Right renal pelvis (tissue), 4 donors: ENCODE measurements at places on chromosomes 11 and 22. TPM values are rescaled to one million over a fixed set of nuclear protein-coding genes. Genes with fewer than 3 reads are reported as not detected.

DNA sequence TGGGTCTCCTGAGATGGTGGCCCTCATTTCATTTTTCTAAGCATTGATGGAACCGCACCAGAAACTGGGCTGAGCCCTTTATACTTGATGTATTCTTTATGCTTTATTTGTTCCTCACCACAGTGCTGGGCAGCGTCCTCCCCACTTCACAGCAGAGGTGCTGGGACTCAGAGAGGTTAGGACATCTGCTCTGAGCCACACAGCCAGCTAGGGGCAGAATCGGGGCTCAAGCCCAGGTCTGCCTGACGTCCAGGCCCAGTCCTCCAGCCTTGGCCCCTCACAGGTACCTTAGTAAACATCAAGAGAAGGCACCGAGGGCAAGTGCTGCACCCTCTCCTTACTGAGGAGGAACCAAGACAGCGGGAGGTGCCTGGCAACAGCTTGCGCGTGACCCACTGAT, 20.2 kb upstream of the SHISAL1 start:
- DNase-seq, result no peak

DNA sequence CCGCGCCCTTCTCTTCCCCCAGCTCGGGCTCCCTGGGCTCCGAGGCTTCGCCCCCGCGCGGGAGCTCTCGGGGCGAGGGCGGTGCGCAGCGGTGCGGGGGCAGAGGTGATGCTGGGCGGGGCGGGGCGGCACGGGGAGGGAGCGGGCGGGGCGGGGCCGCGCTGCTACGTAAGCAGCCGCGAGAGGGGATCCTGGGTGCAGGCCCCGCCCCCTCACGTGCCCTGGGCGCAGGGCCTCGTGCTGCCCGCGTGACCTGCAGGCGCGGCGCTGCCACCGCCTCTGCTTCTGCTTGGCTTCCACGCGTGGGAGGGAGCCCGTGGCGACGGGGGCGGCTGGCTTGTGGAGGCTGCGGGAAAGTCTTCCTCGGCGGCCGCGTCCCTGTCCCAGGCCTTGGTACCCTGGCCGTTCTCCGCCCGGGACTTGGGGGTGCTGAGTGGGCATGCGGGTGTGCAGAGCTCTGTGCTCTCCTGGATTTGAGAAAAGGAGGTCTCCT, 132.6 kb upstream of the HSD17B12 start:
- DNase-seq, result no peak

DNAL4 gene
- 36.5 TPM for polyA plus RNA-seq

DNA sequence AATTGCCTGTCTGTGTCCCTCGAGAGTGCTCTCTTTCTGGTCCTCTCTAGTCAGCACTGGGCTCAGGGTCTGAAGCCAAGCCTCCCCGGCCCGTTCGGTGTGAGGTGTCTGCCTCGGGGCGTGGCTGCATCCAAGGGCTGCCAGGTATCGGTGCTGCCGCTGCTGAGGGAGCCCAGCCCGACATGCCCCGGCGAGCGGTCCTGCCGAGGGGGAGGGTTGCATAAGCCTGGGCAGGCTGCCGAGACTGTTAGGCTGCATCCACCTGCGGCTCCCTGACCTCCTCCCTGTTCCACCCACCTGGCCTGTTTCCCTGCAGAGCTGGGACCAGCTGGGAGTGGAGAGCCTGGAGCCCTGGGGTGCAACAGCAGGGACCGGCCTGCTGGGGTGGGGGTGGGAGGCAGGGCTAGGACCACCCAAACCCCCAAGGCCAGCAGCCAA, 6.3 kb downstream of the OVOL1 start:
- no peak for DNase-seq

GRCh38 chr11:135074397-135074998, 662.5 kb upstream of the B3GAT1 start:
- no peak for DNase-seq

DNA sequence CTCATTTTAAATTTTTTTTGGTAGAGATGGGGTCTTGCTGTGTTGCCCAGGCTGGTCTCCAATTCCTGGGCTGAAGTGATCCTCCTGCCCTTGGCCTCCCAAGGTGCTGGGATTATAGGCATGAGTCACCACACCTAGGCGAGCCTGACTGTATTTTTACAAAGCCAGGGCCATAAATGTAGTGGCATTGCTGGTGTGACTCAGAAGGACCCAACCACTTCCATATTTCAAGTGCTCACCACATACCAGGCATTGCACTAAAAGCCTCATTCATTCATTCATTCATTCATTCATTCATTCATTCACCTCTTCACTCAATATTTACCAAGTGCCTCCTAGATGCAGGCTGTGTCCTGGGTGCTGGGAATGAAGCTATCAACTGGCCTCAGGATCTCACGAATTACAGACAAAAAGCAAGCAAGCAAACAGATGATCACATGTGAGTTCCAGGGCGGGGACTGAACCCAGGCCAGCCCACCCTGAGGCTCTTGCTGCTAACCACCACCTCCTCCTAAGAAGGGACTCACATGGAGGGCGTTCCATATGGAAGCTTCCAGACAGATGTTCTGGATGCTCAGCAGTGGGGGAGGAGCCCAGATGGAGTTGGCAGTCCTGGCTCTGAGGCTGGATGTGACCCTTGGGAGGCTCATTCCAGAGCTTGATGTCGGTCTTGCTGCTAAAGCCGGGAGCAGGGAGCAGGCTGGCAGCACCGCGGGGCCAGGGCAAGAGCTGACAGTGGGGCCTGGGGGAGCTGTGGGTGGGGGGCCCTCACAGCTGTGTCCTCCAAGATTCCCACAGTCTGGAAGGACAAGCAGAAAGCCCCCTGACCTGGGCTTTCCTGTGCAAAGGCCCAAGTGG, 158.8 kb downstream of the CTTN start:
- no peak for DNase-seq

MS4A12 gene
- not detected for polyA plus RNA-seq

DNA sequence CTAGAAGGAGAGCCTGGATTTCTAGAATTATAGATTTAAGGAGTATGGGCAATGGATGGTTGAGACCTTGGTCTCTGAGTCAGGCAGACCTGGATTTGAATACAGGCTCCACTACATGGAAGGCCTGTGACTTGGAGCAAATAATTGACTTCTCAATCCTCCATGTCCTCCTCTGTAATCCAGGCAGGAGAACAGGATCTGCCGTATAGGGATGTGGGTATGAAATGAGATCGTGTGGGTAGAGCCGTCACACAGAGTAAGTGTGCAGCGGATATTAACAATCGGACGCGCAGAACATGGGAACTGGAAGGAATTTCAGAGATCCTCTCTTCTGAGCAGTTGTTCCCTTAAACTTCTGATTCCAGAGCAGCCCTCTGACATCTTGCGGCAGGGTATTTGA, 11.5 kb upstream of the TMPRSS13 start:
- no peak for DNase-seq

DNA sequence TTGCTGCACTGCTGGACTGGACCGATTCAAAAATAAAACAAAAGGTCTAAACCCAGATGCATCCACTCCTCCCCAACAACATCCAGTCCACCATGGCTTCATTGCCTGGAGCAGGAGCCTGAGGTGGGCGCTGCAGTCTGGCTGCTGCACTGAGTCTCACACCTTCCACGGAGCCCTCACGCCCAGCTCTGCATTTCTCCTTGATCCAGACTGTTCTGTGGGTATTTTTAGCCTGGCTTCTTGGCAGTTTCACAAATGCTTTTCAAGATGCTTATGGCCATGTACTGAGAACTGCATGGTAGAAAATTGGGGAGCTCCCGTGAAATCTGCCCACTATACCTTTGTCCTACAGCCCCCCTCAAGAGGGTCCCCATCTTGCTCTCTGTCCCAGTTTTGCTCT, 53.3 kb upstream of the JAM3 start:
- DNase-seq, result no peak

SLC17A6 gene
- not detected for polyA plus RNA-seq
